Activated CD4-positive, alpha-beta memory T cell treated with anti-CD3 and anti-CD28 coated beads, Interleukin-2, amount 10 ng/mL, durations not matched to agents 7 days and 5 days (primary cell): ENCODE measurements at places on chromosomes 16 and 17. TPM values are rescaled to one million over a fixed set of nuclear protein-coding genes. Genes with fewer than 3 reads are reported as not detected.

- DNase-seq: no peak
Measured at GRCh38 chr17:79439493-79439892, 171.4 kb downstream of the RBFOX3 start.

- DNase-seq: no peak
Measured at GRCh38 chr16:8956265-8957062, 7.2 kb downstream of the USP7 start.

- no peak for DNase-seq
Measured at GRCh38 chr17:1120596-1121441, 59.0 kb downstream of the ABR start.

- no peak for DNase-seq
Measured at GRCh38 chr16:64627781-64628180, 494.1 kb downstream of the CDH11 start.

GRCh38 chr17:75480281-75480680 lies 23.8 kb downstream of the TMEM94 start:
- DNase-seq: no peak

DNA sequence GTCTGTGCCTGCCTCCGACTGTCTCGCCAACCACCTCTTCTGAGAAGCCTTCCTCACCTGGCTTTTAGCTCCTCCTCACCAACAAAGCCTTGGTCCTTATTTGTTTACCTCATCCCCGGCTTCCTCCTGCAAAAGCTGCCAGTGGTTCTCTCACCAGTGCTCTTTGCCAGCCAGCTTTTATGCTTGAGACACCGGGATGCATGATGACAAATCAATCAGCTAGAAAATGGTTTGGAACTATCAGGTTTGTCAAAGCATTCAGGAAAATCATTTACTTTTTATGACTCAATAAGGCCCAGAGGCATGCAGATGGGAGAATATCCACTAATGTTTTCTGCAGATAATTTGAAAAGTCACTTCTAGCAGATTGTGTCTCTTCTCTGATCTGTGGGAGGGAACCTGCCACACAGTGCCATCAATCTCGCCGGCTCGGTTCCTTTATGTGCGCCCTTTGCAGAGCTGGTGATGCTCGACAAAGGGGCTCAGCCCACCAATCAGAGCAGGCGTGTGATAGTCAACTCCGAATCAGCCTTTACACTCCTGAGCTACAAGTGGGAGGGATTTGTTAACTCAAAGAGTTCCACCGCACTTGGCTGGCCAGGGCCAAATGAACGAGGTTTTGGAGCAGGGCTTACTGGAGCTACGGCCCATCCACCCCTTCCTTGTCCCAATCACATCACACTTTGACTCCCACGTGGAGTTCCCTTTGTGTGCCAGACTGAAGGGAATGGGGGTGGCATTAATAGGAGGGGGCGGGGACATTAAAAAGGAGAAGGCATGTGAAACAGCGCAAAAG lies 85.8 kb downstream of the MRC2 start:
- DNase-seq: no peak

FOXC2 gene
- total RNA-seq: not detected

GLG1 gene
- 130 TPM for total RNA-seq

TXNL4B gene
- 15.3 TPM for total RNA-seq

GFAP gene
- total RNA-seq: not detected

PRAC2 gene
- not detected for total RNA-seq
